ENCODE measurements at places on chromosomes 1 and 21.
A peak's percentile ranks its signal among the peaks of the same experiment; 100 is the strongest.

DNA sequence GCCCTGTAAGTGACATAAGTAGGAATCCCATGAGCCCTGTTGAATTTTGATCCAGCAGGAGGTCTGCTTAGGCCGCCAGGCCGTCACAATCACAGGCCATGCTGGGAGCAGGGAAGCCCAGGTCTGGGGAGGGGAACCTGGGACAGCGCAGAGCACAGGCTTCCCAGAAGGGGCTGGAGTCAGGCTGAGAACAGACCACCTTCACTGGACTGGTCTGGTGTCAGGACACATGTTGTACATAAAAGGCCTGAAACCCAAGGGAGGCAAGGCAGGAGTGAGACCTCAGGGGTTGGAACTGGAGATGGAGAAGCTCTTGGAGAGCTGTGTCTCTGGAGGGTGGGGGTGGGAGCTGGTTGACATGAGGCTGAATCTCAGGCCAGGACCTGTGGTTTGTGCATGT, 63.3 kb upstream of the ARTN start:
- DNase-seq: no peak

- peak; percentile 57 for DNase-seq
Observed at GRCh38 chr1:27504588-27505419, 14.8 kb upstream of the WASF2 start.

DNA sequence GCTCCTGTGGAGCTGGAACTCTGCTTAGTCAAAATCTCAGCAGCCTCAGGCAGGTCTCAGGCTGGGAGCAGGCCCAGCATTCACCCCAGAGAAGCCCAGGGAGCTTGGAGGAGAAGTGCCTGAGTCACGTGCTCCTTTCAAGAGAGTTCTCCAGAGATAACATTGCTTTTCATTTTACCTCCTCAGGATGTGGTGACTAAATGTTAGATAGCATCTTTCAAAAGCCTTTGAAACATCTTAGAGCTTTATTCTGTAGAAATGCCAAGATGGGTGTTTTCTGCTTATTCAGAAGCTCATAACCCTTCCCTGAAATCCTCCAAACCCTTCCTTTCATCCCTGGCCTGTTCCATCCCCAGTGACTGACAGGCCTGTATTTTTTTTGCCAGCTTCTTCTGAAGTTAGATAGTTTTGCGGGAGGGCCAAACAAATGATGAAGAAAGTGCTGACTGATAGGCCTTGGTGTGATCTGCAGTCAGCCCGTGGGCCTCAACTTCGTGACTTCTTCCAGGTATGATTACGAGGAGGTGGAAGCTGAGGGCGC, 58.0 kb downstream of the PGM1 start:
- DNase-seq: peak; percentile 88

GRCh38 chr1:205792961-205793673, 17.8 kb upstream of the RAB29 start:
- no peak for DNase-seq

DNA sequence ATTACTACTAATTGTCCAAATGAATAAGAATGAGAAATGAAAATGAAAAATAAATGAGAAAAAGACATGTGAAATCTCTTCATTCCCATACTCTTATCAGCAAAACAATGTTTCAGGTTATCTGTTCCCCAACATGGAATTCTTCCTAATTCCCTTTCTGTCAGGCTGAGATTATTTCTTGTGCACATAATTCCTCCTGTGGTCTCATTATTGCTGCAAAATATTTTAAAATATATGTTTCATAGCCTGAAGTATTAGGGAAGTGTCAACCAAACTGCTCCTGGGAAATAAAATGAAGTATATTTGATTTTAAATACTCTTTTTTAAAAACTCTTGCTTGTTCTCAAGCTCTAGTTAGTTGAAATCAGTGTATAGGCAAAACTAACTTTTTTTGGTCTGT, 314.9 kb downstream of the USP25 start:
- DNase-seq: no peak

- DNase-seq: no peak
Observed at GRCh38 chr1:54744696-54745095, 19.6 kb downstream of the PARS2 start.

DNA sequence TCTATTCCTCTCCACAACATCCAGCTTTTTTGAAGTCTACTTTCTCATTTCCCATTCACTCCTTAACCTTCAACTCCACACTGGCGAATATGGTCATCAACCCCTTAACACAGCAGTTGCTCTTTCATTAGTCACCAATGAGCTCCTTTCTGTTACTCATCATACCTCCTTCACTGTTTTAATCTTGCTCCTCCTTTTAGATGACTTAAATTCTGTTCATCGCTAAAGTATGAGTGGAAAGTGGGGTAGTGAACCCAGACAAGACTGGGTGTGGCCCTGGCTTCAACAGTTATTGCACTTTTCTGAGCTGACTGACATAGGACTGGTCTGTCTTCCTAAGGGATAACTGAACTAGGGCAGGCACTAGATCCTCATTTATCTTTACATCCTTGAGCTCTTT, 51.3 kb downstream of the AKT3 start:
- DNase-seq: peak; percentile 84

DNA sequence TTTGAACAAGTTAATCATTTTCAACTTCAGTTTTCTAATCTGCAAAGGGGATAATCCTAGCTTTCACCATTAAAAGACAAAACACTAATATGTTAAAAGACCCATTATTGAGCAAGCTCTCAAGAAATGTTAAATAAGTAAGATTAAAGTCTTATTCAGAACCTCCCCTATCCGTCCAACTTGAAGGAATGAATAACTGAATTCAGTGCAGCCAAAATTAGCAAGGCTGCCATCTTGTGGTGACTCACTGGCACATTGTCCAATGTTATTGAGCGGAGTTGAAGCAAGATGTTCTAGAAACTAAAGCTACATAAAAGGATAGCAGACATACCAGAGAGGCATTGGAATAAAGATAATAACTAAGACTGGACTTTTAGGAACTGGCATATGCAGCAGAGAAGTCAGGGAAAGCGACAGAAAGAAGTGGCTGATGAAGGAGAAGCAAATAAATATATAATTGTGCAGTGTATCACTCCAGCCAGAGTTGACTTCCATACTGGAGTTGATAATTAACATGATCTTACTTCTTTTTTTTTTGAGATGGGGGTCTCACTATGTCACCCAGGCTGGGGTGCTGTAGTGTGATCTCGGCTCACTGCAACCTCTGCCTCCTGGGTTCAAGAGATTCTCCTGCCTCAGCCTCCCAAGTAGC, 8.2 kb upstream of the CAP1 start:
- DNase-seq: peak; percentile 86

GRCh38 chr1:115782571-115783281, 14.2 kb upstream of the CASQ2 start:
- DNase-seq: peak; percentile 37

DNA sequence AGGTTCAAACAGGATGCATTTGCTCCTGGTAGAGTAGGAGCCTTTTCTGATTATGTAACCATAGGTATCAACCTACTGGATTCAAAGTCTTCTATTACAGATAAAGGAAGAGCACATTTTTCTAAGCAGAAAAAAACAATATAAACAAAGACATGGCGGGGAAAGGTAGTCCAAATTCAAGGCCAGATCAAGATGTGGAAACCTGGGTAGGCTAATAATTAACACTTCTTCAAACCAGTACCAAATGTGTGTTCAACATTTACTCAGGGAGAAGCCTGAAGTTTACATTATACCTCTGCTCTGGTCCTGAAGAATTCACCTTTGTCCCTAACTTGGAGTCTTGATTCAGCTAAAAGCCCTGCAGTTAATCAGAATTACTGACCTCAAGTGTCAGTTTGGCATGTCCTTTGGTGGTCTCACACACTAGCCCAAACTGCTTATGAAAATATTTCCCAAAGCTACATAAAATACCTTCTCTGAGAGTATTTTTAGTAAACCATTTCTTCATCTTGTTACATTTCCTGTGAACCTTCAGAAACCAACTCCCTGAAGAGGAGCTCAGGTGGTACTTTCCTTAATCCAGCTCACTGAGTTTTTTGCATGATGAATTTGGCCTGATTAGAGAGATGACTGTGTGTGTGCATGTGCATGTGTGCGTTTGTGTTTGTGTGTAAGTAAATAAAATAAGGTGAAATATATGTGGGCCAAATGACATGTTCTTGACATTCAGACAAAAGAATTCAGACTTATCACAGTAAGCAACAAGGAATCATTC, 70.2 kb downstream of the TOR3A start:
- DNase-seq: no peak

DNA sequence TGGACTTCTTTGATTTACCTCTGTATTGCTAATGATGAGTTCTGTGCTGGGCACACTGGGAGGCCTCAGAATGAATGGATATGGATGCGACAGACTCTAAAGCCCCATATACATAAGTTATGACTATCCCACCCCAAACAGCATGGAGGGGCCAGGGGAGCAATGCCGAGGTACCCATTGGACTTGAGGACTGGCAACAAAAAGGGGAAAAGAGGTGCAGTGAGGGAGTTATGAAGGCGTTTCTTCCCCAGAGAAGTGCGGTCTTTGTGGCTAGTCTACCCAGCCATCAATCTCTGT, 15.2 kb upstream of the CDCA8 start:
- no peak for DNase-seq

DNA sequence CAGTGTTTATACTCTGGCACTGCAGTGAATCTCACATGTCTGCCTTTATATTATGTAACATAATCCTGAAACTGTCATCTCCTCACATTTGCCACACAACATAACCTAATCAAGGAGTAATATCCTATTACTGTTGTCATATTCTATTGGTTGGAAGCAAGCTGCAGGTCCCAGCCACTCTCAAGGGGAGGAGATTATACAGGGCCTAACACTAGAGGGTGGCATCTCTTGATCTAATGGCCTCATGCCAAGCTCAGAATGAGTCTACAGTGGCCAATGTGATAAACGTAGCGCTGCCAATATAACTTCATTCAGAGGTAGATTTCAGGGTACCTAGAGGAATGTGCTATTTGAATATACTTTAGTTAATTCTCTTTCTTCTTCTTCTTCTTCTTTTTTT, 166.8 kb downstream of the BACH1 start:
- no peak for DNase-seq

DNA sequence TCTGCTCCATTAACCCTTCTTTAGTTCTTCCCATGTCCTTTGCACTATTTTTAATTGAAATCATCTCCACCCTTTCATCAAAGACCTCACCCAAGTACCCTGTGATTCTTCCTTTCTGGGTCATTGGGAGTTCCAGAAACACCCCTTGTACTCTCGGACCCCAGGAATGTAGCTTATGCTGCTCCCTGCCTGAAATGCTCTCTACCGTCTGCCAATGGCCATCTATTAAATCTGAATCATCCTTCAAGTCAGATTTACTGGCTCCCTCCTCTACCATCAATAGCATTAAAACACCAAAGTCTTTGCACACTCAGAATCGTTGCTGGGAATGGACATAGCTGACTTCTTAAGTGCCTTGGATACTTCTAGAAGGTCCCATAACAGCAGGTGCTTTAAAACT, 73.2 kb upstream of the GADD45A start:
- no peak for DNase-seq

DNA sequence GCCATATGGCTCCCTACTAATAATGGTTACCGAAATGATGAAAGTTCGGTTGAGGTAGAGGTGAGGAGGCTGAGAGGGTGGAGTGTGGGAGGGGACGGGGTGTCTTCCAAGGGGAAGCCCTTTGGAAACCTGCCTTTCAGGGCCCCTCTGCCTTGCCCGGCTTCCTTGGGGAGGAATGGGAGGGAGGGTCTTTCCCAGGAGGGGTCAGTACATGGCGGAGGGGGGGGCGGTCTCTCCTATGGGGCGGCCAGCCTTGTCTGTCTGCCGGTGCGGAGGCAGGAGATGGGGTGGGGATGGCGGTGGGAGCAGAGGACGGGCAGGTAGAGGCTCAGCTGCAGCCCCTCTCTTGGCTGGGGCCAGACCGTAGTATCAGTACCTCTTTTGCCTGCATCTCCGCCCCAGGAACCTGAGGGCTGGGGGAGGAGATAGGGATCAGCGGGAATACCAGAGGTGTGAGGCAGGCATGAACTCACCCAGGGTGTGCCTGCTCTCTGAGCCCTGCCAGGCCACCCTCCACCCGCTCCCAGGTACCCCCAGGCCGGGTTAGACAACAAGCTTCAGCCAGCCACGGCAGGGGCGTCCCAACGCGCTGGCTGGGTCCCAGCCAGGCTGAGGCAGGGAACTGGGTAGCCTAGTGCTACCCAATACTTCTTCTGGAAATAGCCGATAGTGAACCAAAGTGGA, 79.4 kb upstream of the POU3F1 start:
- no peak for DNase-seq

DNA sequence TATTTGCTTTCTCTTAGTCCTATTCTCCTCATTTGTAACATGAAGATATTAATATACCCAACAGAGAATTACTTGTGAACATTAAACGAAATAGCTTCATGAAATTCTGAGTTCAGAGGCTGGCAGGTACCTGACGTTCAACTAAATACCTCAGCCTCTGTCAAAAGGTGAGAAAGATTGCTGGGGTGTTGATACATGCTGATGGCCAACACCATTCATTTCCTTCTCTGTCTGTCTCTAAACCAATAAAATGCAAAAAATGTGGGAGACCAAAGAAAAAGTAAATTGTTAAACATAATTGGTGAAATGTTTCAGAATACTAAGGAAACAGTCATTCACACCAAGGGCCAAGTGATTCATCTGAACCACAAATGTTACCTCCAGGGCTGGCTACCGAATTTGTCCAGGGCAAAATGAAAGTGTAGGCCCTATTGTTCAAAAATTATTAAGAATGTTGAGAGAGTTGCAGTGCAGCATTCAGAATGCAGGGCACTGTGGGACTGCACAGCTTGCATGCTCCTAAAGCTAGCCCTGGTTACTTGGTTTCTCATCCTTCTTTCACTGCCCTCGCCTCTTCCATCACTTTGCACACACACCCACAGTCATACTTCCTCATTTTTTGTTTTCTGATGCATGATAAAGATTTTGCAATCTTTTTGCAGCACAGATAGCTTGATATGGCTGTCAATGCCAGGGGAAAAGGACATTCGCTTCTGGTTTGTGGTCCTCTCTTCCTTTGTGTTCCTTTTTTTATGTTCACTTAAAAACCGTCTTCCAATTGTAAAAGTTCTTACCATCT, 414.3 kb upstream of the NR5A2 start:
- DNase-seq: peak; percentile 25

GRCh38 chr1:11925938-11926292, 312 bp downstream of the KIAA2013 start:
- DNase-seq: no peak

- DNase-seq: no peak
Observed at GRCh38 chr1:10659646-10660540, 136.6 kb downstream of the CASZ1 start.

DNA sequence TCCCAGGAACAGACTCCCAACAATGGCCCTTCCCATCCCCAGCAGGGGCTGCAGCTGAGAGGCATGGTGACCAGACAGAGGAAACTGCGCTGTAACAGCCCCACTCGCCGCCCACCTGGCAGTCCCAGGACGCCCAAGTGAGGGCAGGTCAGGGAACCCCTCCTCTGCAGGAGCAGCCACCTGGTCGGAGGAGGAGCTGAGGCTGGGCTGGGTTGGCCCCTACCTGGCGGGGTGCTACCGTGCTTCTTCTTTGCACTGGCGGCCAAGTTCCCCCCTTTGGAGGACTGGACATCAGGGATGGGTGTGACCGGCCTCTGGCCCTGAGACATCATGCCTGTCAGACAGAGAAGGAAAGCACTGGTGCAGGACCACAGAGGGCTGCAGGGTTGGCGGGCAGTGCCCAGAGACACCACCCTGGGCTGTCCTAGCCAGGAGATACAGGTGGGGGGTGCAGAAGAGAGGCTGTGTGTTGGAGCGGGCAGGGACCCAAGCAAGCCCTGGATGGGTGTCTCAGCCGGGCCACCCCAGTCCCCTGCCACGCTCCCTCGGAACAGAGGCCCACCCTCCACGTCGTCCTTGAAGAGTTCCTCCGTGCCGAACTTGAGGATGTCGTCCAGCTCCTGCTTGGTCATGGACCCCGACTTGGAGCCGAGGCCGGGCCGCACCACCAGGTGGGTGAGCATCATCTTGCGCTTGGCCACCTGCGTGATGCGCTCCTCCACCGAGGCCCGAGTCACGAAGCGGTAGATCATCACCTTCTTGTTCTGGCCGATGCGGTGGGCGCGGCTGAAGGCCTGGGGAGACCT, 51.6 kb downstream of the CHD5 start:
- DNase-seq: no peak

Data from fibroblast of the aortic adventitia (primary cell).